ENCODE measurements at places on chromosomes 7 and 10. TPM values are rescaled to one million over a fixed set of nuclear protein-coding genes. Genes with fewer than 3 reads are reported as not detected.

Gene FGF8
- not detected for total RNA-seq

Gene SPRN
- 0.74 TPM for total RNA-seq

Gene ICA1
- 32.8 TPM for total RNA-seq

Gene MRPS16
- total RNA-seq = 52.9 TPM

Gene PON3
- 3.7 TPM for total RNA-seq
